ENCODE measurements at places on chromosomes 12 and 14. TPM values are rescaled to one million over a fixed set of nuclear protein-coding genes. Genes with fewer than 3 reads are reported as not detected.

Gene SSPN
- 9.3 TPM for total RNA-seq

Gene ALDH2
- 23.1 TPM for total RNA-seq

Gene IKBIP
- total RNA-seq, result 67.4 TPM

Gene ACOT6
- total RNA-seq, result not detected

Gene BDKRB2
- total RNA-seq, result 7.4 TPM

Gene TSHR
- not detected for total RNA-seq

Gene TMEM229B
- 0.81 TPM for total RNA-seq

Gene ST8SIA1
- total RNA-seq, result 4.6 TPM

Gene DLK1
- total RNA-seq, result 0.09 TPM

Gene ALDH6A1
- total RNA-seq, result 23.4 TPM

Gene PRH2
- total RNA-seq, result not detected

Gene C12orf60
- total RNA-seq, result 0.99 TPM

Gene GPD1
- total RNA-seq, result 0.36 TPM

Gene APOF
- not detected for total RNA-seq

Gene KANSL2
- 21.2 TPM for total RNA-seq

Gene FGF6
- total RNA-seq, result not detected

Gene KERA
- total RNA-seq, result not detected

Gene OAS1
- 7.8 TPM for total RNA-seq

Gene RPGRIP1
- total RNA-seq, result not detected

Gene C12orf50
- total RNA-seq, result not detected

Gene GLIPR1L1
- not detected for total RNA-seq

Gene KLRK1
- not detected for total RNA-seq

Gene CIROP
- total RNA-seq, result not detected

Gene RNF212B
- not detected for total RNA-seq

Gene ASB2
- total RNA-seq, result 0.49 TPM

Gene SLC25A21
- total RNA-seq, result 1.2 TPM

Gene CLEC2A
- total RNA-seq, result not detected

Gene FITM1
- total RNA-seq, result not detected

Gene TMTC1
- total RNA-seq, result 12.8 TPM

Gene SEC23A
- total RNA-seq, result 298 TPM

Gene SYT1
- 43.3 TPM for total RNA-seq

Gene SLC35E3
- total RNA-seq, result 7.0 TPM

Gene SERPINA9
- not detected for total RNA-seq

Gene DNAI7
- total RNA-seq, result 4.2 TPM

Gene REP15
- total RNA-seq, result 3.5 TPM

Gene NOVA1
- 16.9 TPM for total RNA-seq

Gene GPX2
- not detected for total RNA-seq

Gene SIX6
- not detected for total RNA-seq

Gene OTX2
- not detected for total RNA-seq

Gene C12orf75
- 31.7 TPM for total RNA-seq

Gene P2RX2
- not detected for total RNA-seq

Gene OGFOD2
- total RNA-seq, result 10.3 TPM

Gene HOXC11
- not detected for total RNA-seq

Gene CABP1
- 0.54 TPM for total RNA-seq

Gene WASHC4
- total RNA-seq, result 75.6 TPM

Gene FOXG1
- not detected for total RNA-seq

Gene ZC2HC1C
- total RNA-seq, result 1.6 TPM

Gene NR4A1
- 0.82 TPM for total RNA-seq

Gene CYP27B1
- not detected for total RNA-seq

Gene ASPG
- total RNA-seq, result not detected

Gene MYH7
- total RNA-seq, result not detected

Gene DEPDC4
- 5.9 TPM for total RNA-seq
